H54 (cell line): ENCODE measurements at places on chromosomes 1 and 21.

DNA sequence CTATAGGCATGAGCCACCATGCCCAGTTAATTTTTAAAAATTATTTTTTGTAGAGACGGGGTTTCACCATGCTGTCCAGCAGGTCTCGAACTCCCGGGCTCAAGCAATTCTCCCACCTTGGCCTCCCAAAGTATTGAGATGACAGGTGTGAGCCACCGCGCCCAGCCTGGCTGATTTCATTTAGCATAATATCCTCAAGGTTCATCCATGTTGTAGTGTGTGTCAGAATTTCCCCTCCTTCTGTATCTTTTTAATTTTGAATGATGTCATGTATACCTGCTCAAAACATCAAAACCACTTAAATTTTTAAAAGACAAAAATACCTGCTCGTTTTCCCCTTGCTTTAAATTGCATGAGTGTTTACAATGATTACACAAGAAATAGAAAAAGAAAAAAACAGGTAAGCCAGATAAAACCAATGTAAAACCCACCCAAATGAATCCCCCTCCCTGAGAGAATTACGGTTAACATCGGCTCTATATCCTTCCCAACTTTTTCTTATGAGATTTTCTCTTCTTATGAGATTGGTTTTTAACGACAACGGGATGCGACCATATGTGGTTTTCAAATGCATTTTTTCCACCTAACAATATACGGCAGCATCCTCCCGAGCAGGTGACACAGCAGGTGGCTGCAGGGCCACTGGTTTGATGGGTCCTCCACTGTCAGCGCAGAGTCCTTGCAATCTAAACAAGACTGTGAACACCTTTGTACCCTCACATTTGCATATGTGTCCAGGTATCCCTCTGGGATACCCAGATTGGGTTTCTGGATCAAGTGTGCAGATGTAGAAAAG lies 22.1 kb downstream of the IFFO2 start:
- DNase-seq, result no peak

- no peak for DNase-seq
Measured at GRCh38 chr21:15249285-15249993, 184.6 kb upstream of the NRIP1 start.

DNA sequence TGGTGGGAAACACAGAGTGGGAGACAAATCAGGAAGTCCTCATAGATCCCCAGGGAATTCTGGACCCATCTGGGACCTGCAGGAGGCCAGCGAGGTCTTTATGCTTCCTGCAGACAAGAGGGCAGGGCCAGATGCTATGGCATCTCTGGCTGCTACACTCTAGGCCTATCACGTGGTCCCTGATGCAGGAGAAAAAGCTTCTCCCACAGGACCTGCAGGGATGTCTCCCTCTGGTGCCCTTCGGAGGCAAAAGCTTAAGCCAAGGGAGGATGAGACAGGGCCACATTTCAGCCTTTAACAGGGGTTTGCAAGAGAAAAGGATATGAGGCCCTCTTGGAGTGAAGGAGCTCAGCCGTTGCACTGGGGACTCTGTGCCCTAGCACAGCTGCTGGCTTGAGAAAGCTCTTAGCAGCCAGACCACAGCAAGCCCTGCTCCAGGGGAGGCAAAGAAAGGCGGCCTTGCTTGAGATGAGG lies 243.0 kb downstream of the C1orf94 start:
- DNase-seq, result peak; percentile 47

DNA sequence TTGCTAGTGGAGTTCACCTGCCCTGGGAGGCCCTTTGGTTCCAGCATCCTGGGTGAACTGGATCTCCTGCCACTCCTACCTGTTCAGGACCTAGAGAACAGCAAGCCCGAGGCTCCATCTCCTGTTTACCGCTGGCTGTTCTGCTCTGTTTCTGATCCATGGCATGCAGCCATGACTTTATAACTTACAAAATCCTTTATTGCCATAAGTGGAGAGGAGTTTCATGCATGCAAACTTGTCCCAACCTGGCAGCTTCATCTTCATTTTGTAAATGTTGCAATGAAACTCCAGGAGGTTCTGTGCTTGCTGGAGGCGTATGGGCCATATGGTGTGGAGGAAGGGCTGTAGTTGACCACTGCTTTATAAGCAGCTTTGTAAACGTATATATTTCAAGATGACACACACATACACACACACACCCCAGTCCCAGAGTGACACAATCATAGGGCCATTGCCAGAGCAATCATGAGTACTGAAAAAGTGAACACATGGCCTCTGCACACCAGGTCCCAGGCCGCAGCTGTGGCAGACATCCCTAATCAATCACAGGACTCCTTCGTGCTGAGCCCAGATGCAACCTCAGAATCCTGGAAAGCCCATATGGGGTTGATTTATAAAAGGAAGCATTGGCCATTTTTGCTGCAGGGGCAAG lies 69.0 kb downstream of the UBIAD1 start:
- no peak for DNase-seq

- no peak for DNase-seq
Measured at GRCh38 chr1:29767769-29768425, 531.6 kb downstream of the PTPRU start.

DNA sequence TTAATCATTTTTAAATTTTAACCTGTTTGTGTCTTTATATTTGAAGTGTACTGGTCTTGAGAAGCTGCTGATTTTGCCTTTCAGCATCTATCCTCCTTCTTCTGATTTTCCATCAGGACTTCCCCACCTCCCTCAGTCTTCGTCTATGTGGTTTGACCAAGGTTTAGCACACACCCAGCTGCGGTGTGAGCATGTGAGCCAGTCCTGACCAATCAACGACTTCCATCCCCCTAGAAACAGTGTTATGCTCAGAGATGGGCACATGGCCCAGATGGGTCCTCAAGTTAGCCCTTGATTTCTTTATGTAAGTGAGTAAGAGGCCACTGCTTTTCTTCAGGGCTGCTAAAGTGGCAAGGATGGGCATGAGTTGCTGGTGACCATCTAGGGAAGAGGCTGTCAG lies 190.8 kb downstream of the MATN1 start:
- no peak for DNase-seq

- DNase-seq, result no peak
Measured at GRCh38 chr1:203367057-203367456, 16.1 kb upstream of the FMOD start.

- DNase-seq, result no peak
Measured at GRCh38 chr21:35273333-35273732, 224.2 kb upstream of the RUNX1 start.

- DNase-seq, result no peak
Measured at GRCh38 chr1:210252621-210253051, 20.0 kb downstream of the SERTAD4 start.

DNA sequence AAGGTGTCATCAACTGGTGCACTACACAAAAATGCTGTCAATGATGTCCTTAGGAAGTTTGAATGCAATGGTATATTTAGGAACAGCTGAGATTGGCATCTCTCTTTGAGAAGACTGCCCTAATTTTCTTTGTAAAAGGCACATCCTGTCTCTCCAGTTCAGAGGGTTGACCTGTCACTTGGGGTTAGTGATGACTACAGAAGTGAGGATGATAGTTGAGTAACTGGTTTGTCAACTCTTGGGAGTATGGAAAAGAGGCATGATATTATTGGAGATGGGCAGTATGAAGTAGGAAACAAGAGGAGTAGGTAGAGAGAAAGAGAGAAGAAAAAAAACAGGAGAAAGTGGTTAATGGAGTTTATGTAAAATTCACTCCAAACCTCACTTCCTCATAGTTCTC lies 40.4 kb upstream of the PIGC start:
- DNase-seq, result no peak

- DNase-seq, result no peak
Measured at GRCh38 chr1:116287341-116288200, 85.5 kb upstream of the ATP1A1 start.

GRCh38 chr1:14415396-14415795 lies 183.1 kb upstream of the KAZN start:
- DNase-seq, result no peak

- DNase-seq, result no peak
Measured at GRCh38 chr1:155030243-155030795, 3.3 kb downstream of the DCST2 start.

GRCh38 chr1:20058531-20058930 lies 11.5 kb upstream of the PLA2G5 start:
- peak; percentile 26 for DNase-seq

DNA sequence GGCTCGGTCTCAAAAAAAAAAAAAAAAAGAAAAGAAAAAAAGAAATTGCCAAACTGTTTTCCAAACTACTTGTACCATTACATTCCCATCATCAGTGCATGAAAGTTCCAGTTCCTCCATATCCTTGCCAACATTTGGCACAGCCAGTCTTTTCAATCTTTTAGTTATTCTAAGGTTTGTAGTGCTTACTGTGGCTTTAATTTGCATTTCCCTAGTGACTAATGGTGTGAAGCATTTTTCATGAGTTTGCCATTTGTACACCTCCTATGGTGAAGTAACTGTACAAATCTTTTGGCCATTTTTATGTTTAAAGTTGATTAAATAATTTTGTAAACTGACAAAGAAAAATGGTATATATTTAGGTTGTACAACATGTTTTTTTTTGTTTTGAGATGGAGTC lies 70.7 kb downstream of the DEGS1 start:
- DNase-seq, result peak; percentile 14

GRCh38 chr1:90990779-90991178 lies 31.1 kb downstream of the ZNF644 start:
- DNase-seq, result no peak

GRCh38 chr21:44779417-44780136 lies 22.0 kb downstream of the UBE2G2 start:
- no peak for DNase-seq

DNA sequence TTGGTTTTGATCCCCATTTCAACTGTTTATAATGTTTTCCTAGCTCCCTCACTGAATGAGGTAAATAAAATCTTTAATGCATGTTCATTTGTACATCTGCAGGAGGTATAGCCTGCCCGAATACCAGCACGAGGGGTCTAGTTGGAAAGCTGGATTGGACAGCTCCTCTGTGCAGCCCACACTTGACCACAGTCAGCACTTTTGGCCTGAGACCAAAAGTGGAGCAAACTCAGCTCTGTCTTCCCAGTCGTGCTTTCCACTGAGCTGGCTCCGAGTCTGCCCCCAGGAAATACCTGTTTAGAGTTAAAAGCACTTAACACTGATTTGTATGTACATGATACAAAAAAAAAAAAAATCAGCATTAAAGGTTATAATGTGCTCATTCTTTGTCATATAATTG lies 224.4 kb downstream of the DSCAM start:
- DNase-seq, result no peak

GRCh38 chr1:48679859-48680258 lies 96.8 kb downstream of the BEND5 start:
- no peak for DNase-seq

DNA sequence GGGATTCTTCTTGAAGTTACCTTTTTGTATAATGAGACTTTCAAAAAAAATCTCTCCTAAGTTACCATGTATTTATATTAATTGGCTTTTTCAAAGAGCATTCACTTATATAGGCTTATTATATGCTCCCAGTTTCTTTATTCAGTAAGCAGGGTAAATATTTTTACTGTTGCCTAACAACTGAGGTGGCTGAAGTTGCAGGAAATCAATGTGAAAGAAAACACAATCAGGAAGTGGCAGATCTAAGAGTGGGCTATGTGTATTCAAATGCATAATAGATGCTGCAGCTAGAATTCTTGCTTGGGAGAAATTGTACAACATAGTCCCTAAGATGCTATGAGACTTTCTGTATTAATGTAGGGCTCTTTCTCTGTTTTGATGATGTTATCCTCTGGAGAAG lies 606.9 kb downstream of the NUF2 start:
- DNase-seq, result no peak

DNA sequence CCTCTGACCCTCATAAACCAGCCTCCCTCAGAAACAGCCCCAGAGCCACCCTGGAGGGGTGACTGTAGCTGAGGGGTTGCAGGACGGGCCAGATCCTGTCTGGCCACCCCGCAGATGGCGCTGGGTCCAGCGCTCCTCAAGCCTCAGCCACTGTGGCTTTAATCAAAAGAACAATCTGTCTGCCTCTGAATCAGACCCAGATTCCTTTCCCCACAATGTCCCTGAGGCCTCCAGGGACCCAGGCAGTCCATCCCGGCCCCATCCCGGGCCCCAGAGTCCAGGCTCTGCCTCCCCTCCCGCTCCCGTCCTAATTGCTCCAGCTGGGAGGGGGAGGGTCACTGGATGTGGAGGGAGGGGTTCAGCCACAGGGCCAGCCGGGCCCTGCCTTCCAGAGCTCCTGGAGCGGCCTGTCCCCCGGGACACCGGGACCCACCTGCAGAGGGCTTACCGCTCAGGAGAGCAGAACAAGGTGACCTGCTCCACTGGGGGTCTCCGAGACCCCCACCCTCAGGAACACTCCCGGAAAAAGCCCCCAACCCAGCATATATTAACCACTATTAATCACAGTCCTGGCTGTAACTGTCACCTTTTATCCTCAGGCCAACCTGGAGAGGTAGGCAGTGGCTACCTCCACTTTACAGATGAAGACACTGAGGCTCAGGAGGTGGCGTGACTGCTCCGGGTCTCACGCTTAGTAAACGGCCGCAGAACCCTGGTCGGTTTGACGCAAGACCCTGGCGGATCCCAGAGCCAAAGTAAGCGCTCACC lies 836 bp upstream of the FBLIM1 start:
- DNase-seq, result no peak
